Stimulated activated CD8-positive, alpha-beta memory T cell treated with anti-CD3 and anti-CD28 coated beads, Interleukin-4, amount 100 ng/mL, for 1 hour (primary cell): ENCODE measurements at places on chromosomes 16 and 17.

DNA sequence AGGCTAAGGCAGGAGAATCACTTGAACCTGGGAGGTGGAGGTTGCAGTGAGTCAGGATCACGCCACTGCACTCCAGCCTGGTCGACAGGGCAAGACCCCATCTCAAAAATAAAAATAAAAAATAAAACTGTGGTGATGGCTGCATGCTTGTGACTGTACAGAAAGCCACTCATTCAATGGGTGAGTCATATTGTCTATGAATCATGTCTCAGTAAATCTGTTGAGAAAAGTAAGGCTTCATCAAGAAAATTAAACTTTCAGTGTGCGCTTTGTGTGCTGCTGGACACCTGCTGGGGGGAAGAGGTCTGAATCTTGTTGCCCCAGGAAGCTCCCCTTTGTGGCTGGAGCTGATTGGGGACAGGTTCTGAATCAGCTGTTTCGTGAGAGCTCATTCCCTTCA lies 11.3 kb downstream of the NUBP1 start:
- no peak for DNase-seq

DNA sequence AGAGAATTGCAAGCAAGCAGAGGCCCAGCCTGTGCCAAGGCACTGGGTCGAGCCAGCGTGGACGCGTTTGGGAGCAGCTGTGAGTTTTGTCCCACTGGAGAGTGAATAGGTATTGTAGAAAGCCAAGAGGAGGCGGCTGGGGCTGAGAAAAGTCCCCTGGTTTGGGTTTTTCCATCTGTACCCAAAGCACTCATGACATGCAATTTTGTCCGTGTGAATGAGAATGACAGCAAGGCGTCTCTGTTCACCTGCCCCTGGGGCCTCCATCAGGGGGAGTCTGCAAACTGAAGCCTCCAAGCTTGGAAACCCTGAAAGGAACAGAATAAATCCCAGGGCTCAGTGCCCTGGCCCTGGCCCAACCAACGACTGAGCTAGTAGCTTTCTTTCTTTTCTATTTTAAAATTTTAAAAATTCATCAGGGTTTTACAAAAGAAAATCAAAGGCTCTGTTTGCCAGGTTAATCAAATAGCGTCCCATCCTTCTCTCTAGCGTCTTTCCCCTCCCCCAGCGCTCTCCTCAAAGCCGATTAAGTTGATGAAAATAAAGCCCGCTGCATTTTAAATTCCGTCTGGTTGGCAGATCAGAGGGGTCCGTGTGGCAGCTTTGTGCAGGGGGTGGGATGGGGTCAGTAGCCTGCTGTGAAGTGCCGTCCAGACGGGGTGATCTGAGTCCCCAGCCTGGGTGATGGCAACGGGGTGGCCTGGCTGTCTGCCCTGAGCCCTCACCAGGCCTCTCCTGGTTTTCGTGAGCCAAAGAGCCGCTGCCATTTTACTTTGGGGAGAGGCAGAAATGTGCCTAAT lies 171.0 kb downstream of the KATNIP start:
- no peak for DNase-seq

- no peak for DNase-seq
Measured at GRCh38 chr17:69749911-69750310, 325.1 kb upstream of the KCNJ16 start.

- peak; percentile 90 for DNase-seq
Measured at GRCh38 chr17:7841396-7841914, 7.4 kb downstream of the KDM6B start.

- DNase-seq: no peak
Measured at GRCh38 chr16:54588026-54588425, 301.4 kb upstream of the IRX3 start.

GRCh38 chr17:61065263-61065773 lies 334.3 kb upstream of the TBX2 start:
- DNase-seq: no peak

DNA sequence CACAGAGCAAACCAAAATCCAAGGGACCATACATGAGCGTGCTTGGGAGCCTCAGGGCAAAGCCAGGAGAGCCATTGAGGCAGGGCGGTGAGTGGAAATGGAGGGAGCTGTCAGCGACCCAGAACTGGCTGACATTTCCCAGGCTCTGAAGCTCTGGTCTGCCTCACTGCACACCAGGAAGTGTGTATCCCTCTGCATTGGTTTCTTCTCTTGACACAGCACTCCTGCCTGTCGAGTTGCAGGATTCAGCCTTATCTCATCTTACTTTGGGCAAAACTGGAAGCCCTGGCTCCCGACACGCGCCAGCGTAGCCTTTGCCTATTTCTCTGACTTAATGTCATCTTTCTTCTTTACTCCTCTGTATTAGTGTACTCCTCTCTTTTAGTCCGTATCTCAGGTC lies 144.7 kb upstream of the HS3ST3A1 start:
- no peak for DNase-seq

DNA sequence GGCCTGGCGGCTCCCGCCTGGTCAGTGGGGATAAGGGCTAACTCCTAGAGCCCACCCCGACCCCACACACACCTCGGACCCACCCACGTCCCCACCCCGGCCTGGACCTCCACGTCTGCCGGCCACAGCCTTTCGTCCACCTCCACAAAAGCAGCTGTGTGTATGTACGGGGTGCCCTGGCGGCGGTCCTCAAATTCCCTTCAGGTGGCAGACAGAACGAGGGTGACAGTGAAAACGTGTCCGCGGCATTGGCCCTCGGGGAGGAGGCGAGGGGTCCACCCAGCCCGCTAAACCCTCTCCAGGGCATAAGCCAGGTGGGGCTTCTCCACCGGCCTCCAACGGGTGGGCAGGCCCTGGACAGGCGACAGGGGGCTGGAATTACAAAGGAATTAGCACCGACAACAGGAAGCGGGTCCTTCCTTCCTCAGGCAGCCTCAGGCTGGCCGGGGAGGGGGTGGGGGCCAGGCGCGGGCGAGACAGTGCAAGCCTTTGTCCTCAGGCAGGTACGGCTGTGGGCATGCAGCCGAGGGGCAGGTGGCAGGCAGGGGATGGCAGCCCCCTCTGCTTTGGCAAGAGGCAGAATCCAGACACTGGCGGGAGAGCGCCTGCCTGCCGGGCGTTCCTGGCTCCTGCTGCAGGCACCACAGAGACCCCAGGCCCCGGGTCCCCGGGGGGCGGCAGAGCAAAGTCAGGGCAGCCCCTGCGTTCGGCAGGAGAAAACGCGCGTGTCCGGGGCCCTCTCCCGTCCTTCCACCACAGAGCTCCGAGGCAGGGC lies 12.3 kb upstream of the PITPNA start:
- DNase-seq: no peak
